Fibroblast of skin of left biceps (primary cell): ENCODE measurements at places on chromosomes 2 and 18.
A peak's percentile ranks its signal among the peaks of the same experiment; 100 is the strongest.

GRCh38 chr2:182818501-182818900, 47.9 kb downstream of the FRZB start:
- no peak for DNase-seq

DNA sequence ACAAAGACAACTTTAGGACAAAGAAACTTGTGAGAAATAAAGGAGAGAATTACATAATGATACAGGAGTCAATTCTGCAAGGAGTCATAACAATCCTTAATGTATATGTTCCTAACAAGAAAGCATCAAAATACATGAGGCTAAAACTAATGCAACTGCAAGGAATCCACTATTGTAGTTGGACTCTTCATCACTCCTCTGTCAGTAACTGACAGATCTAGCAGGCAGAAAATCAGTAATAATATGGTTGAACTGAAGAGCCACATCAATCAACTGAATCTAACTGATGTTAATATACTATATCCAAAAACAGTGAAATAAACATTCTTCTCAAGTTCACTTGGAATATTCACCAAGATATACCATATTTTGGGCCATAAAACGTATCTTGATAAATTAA, 1806.4 kb upstream of the CELF4 start:
- no peak for DNase-seq

GRCh38 chr2:153132418-153132817, 346.1 kb downstream of the RPRM start:
- DNase-seq, result no peak

- DNase-seq, result no peak
These were observed 209.9 kb downstream of the SUCLG1 start for GRCh38 chr2:84249140-84249539.

DNA sequence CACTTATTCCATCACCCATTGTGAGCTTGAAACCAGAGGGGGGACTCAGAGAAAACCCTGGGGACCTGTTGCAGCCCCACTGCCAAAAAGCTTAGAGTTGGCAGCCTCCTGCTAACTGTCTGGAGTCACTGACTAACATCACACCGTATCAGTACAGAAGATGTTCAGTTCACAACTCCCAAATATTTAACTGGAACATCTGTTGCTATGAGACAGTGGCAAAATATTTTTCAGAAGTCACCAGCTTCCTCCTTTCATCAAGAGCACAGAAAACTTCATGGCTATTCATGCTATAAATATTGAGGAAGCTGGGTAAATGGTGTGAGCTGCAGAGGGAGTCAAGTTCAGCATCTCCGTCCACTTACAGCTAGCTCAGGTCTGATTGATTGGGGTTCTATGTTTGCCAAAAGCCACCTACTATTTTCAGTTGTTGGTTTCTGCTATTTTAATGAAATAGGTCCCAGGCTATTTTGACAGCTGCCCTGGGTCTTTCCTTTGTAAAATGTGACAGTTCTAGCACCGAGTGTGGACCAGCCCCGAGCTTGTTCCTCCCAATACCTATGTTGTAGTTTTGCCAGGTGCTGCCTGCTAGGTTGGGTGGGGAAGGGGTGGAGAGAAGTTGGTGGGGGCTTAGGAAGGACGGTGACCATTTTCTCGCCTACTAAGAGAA, 9.8 kb downstream of the TUBB6 start:
- no peak for DNase-seq

DNA sequence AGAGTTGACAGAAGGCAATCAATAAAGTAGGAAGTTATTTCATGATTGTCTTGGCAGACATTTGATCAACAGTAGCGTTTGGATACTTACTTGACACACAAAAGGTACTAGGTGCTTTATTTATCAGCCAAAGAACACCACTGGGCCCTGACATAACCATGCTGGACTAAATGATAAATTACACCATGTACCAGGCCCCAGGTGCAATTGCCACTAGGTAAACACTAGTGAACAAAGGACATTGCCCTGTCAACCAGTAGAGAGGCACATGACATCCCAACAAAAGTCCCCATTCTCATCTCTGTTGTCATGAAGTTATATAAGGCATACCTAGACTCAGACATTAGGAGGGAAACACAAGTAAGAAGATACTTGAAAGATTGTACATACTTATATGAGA, 747.2 kb downstream of the SATB2 start:
- DNase-seq, result no peak

GRCh38 chr2:11499081-11499743, 33.3 kb upstream of the E2F6 start:
- DNase-seq, result no peak

DNA sequence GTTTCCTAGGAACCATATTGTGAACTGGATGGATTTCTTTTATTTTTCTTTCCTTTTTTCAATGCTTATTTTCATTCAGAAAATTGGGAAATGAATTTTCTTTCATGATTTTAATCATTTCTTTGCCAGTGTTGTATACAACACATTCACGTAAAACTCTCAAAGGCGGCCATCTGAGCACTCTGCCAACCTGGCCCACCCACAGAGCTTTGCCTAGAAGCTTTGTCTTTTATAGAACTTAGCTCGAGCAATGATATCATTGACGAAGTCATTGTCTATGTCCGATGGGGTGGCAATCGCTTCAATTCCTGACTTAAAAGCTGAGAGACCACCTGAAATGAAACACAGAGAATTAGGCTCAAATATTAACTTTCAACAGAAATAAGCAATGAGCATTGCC, 13.3 kb downstream of the LYG2 start:
- no peak for DNase-seq

- no peak for DNase-seq
These were observed 79.0 kb downstream of the DYSF start for GRCh38 chr2:71532327-71532726.

DNA sequence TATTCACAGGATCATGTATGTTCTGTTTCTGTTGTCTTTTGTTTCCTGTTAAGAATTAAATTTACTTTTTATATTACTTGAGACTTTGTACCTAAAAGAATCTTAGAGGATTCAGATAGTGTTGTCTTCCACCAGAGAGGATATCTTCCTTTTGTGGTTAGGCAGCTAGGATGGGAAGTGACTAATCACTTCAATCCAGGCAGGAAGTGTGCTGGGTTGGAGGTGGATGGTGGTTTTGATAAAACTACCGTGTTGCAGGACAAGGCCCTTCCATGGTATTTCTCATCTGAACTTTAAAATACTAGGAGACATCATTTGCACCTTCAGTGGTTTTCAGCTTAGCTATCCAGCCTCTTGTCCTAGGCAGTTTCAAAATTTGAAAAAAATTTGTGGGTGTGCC, 728.6 kb upstream of the CDH2 start:
- no peak for DNase-seq

GRCh38 chr2:62102402-62102920, 93.5 kb upstream of the B3GNT2 start:
- no peak for DNase-seq

DNA sequence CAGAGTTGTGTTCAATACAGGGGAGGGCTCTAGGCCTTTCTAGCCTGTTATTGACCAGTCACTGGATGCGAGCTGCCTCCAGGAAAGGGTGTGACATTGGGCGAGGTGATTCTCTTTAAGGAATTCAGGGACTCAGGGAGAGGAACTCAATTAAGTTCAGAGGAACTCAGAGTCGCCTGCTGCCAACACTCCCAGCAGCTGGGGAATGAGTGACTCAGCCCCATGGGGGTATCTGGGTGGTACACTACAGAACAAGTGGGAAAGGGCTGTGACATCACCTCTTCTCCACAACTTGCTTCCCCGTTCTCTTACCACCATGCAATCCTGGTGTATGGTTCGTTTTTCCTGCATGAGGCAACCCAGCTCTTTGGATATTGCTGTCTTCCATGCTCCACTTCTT, 50.4 kb upstream of the CYRIA start:
- DNase-seq, result no peak

DNA sequence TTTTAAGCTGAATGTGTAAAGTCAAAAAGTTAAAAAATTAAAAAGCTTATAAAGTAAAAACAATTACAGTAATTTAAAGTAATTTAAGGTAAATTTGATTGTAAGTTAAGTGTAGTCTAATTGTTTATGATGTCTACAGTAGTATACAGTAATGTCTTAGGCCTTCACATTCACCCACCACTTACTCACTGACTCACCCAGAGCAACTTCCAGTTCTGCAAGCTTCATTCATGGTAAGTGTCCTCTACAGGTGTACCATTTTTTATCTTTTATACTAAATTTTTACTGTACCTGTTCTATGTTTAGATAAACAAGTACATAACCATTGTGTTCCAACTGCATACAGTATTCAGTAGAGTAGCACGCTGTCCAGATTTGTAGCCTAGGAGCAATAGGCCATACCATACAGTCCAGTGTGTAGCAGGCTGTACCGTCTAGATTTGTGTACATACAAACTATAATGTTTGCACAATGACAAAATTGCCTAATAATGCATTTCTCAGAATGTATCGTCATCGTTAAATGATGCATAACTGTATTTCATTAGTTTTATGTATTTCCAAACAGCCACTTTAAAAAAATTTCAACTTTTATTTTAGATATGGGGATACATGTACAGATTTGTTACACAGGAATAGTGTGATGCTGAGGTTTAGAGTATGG, 319.3 kb downstream of the DYSF start:
- no peak for DNase-seq

GRCh38 chr2:238988105-238988504, 140.2 kb downstream of the TWIST2 start:
- no peak for DNase-seq

GRCh38 chr2:177646791-177647190, 254.2 kb downstream of the AGPS start:
- no peak for DNase-seq

DNA sequence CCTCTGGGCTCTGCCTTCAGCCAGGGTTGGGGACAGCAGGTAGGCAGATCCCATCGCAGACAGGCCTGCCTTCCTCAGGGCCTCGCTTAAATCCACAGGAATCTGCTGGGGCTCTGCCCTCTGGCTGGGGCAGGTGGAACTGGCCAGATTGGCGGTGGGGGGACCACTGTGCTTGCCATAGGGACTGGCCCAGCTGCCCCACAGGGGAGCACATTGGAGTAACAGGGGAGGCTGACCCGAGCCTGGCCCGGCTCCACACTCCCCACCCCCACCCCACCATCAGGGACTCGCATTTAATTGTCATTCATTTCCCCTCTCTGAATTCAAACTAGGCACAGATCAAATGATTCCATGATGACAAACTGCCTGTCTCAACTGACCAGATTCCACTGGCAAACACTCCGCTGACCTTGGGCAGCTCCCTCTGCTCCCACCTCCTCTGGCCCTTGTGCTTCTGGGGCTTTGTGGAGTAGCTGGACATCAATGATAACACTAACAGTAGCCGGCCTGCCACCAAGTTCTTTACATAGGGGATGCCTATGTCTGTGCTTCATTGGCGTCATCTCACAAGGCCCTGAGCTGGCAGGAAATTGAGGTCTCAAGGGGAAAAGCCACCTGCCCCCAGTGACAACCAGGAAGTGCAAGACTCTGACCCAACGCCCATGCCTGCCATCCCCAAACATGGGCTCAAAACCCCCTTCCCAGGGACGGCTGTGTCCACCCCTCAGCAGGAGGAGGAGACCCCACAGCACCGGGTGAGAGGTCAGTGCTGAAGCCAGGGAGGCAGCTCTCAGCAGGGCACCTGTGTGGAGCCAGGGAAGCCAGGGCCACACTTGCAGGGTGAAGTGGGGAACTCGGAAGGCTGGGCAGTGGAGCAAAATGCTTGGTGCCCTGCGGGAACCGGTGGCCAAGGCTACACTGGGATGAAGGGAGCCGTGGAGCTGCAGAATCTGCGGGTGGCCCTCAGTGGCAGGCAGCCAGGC, 2.1 kb upstream of the B3GNT7 start:
- DNase-seq, result no peak

DNA sequence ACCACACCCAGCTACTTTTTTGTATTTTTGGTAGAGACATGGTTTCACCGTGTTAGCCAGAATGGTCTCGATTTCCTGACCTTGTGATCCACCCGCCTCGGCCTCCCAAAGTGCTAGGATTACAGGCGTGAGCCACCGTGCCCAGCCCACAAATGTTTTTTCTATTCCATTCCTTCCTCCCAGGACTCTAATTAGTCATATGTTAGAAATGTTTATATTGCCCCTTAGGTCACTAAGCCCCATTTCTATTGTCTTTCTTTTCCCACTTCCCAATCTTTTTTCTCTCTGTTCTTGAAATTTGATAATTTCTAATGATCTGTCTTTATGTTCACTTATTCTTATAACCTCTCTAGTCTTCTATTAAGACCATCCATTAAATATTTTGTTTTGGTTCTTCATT, 31.3 kb upstream of the CDCA7 start:
- no peak for DNase-seq

DNA sequence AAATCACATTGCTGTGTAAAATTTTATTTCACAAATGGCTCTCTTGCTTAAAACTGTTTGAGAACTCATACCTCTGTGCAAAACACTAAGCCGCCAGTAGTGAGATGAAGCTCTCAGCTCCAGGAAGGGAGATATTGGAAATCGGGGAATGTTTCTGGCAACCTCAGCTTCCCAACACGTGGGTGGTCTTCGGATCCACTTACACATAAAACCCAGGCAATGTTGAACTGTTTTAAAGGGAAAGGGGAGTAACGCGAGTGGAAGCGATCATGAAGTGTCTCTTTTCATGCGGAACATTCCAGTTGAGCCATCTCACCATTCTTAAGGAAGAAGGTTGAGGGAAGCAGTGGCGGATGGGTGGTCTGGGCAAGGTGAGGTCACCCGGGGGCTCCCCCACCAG, 136.8 kb downstream of the ASB1 start:
- no peak for DNase-seq

DNA sequence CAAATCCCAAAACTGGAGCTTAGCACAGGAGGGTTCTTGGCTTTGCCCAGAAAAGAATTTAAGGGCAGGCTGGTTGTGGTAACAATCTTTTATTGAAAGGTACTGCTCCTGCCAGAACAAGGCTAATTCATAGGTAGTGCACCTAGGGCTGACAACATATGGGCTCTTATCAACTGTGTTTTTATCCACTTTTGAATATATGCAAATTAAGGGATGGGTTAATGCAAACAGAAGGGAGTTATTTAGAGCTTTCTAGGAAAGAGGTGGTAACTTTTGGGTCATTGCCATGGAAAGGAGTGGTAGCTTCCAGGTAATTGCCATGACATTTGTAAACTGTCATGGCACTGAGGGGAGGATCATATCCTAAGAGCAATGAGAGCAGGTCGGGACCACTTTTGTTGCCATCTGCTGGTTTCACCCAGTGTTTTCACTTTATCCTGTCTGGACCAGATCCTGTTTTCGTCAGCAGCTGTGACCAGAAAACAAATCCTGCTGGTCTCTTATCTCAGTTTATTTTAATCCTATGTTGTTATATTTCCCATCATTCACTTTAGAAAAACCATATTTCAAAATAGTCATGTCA, 981 bp downstream of the C2orf66 start:
- DNase-seq, result no peak

DNA sequence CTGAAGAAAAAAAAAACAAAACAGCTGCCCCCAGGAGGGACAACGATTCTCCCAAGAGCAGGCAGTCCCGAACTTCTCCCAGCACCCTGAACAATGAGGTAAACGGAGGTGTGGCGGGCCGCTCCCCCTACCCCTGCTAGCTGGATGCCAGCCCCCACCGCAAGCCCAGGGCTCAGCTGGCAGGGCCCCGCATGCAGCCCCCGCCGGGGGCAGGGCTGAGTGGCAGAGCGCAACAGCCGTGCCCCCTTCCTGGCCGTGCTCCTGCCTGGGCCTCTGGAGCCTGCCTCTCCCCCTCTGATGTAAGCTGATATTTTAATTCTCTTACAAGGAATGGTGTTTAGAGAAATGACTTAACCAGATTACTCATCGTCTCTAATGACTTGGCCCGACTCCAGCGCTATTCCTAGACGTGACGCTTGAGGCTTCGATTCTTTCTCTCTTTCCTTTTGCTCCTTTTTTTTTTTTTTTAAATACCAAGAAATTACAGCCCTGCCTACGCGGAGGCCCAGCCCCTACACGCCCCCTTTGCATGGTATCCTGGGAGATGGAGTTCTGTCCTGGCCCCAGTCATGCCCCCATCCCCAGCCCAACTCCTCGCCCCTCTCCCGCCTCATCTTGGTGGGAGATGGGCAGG, 4.6 kb upstream of the ARID5A start:
- peak; percentile 100 for DNase-seq
